ENCODE measurements at places on chromosomes 7 and 10.

GRCh38 chr7:146656988-146657387 is 540.4 kb downstream of the CNTNAP2 start:
- peak; percentile 41 for DNase-seq

GRCh38 chr10:18532881-18533535 is 118.4 kb downstream of the NSUN6 start:
- no peak for DNase-seq

GRCh38 chr10:27448921-27449320 is 55.2 kb upstream of the RAB18 start:
- no peak for DNase-seq

GRCh38 chr10:86681722-86682386 is 13.5 kb downstream of the LDB3 start:
- DNase-seq: no peak

DNA sequence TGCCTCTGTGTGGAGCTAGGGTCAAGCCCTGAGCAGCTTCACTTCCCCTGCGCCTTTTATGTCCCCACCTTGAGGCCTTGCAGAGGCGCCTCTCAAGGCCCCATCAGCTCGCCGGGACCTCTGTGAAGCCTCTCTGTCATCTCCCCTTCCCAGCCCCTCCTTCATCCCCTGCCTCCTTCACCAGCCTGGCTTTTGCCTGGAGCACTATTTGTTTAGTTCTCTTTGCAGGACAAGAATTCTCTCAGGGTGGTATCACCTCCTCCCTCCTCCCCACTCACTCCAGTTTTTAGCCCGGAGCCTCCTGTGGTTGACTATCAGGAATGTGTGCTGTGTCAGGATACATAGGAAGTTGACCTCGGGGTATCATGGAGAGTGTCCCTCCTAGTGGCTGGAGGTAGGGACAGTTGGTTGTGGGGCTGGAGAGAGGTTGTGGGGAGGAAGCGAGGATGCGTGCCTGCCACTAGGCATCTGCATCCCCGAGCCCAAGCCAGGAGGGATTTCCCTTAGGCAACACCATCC is 89.8 kb upstream of the ANLN start:
- no peak for DNase-seq

- no peak for DNase-seq
Observed at GRCh38 chr7:23017309-23017708, 3.4 kb upstream of the HYCC1 start.

- DNase-seq: no peak
Observed at GRCh38 chr10:38740102-38740501, 646.0 kb downstream of the ZNF37A start.

DNA sequence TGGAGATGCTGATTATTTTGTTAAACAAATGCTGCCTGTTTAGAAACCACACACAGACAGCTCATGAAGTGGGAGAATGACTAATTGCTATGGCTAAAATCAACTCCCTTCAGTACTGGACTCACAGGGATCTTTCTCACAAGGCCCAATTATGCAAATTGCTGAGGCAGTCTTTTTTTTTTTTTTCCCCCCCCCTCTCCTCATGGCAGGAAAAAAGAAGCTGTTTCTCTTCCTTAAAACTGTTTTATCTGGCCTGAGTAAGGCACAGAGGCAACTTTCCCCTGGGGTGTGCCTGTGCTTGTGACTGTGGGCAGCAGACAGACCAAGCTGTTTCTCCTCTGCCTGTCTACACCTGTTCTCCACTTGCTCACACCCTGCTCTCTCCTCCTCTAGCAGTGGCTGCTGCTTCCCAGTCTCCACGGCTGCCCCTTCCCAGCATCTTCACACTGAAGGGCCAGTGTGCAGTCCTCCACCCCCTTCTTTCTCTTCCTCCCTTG is 65.4 kb upstream of the STEAP1B start:
- no peak for DNase-seq

DNA sequence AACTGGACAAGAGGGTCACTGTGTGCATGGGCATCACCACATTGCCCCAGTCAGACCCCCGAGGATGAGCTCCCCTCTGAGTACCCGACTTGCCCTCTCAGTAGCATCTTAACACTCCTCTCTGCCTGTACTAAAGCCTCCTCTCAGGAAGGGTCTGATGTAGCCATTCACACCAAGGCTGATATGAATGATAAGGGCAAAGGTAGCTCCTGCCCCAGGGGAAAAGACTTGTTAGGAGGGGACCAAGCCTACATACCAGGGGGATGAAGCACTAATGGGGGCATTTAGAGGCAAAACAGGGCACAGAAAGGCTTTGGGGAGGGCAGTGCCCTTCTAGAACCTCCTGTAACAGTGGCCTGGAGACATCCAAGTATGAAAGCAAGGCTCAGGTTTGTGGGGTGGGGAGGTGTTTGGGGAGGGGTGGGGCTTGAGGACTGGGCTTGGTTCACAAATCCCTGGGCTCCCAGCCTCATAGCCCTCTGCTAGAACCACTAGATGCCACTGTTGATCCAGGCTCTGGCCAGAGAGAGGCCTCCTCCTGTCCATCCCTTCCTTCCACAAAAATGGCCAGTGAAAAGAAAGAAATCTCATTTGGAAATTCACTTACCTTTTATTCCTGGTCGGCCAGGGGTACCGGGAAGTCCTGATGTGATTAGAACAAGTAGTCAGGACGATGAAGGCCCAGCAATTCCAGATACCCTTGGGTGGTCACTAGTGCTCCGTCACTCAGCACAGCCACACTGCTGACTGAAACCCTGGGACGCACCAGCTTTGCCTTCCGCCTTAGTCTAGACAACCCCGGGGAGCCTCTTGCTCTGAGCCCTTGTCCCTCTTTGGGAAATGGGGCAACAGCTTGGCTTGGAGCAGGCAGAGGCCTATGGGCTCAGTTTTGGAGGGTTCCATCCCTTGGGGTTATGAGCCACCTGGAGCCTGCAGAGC is 40.3 kb downstream of the COL17A1 start:
- no peak for DNase-seq

- no peak for DNase-seq
Observed at GRCh38 chr10:16458166-16458955, 21.6 kb downstream of the PTER start.

GRCh38 chr10:89466599-89467035 is 52.2 kb downstream of the IFIT5 start:
- no peak for DNase-seq

DNA sequence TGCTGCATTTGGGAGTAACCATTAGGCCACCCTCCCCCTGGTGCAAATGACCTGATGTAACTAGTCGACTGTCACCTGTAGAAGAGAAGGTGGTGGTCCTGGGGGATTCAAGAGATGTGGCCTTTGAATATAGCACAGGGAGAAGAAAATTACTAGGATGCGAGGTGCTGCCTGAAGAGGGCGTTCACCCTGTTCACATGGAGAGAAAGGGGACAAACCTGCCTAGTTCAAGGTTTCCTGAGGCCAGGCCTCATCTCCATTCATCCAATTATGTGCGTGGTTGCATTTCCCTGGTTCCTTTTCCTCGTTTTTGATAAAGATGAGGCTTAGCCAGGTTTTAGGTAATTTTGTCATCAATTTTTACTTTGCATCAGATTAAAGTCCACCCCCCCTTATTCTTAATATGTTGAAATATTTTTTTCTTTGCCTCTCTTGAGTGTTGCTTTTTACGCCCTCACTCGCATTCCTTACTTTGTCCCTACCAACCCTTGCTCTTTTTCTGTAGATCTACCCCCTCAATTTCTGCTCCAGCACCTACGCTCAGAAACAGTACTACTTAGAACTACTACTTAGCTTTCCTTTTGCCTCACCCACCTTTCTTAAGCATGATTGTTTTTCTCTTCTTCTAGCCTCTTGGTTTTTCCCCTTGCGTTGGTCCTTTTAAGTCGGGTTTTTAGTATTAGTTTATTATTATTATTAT is 13.7 kb downstream of the CLCN1 start:
- DNase-seq: no peak

- DNase-seq: no peak
Observed at GRCh38 chr10:68925489-68925888, 24.4 kb downstream of the DDX50 start.

- DNase-seq: no peak
Observed at GRCh38 chr7:27211084-27211446, 11.2 kb upstream of the HOXA13 start.
